Activated B cell treated with CpG ODN at 0.5 μM for 24 hours (primary cell): ENCODE measurements at places on chromosomes 13 and 19.

GRCh38 chr19:53007606-53008005, 6.1 kb upstream of the ERVV-1 start:
- DNase-seq = no peak

- no peak for DNase-seq
Observed at GRCh38 chr13:30091691-30092090, 215.7 kb downstream of the KATNAL1 start.

- DNase-seq = no peak
Observed at GRCh38 chr19:1472231-1473084, 6.6 kb downstream of the C19orf25 start.

DNA sequence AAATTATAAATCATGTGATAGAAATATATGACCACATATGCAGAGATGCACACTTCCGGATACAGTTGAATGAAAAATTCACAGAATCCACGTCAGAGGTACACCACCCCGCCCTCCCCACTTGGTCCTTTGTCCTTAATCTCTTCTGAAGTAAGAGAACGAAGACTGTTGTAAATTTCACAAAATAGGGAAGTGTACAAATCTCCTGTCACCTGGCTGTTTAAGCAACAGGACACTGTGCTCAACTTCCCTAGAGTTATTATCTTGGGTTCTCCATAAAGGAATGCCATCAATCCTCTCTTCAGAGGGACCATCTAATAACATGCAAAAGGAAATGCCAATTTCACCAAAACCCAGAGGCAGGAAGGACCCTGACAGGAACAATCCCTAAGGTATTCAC, 10.5 kb upstream of the CEACAM6 start:
- no peak for DNase-seq

DNA sequence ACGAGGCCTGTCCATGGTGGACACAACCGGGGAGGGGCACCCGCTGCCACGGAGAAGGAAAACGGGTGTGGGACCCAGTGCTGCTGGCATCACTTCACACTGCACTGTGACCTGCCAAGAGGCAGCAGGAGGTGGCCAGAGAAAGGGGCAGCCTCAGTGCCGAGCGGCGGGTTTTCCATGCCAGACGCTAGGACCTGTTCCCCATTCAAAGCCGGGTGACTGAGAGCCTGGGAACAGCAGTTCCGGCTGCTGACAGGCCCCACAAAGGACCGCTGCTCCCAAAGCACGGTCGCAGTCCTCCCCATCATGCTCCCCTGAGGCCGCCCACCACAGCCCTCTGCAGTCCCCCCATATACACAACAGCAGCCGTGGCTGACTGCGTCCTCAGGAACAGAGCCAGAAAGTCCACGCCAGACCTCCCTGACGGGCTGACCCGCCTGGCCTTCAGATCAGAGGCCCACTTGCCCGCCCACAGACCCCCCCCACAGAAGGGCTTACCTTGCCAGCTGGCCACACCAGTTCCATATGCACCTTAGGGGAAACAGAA, 5.4 kb downstream of the AKAP8 start:
- no peak for DNase-seq

DNA sequence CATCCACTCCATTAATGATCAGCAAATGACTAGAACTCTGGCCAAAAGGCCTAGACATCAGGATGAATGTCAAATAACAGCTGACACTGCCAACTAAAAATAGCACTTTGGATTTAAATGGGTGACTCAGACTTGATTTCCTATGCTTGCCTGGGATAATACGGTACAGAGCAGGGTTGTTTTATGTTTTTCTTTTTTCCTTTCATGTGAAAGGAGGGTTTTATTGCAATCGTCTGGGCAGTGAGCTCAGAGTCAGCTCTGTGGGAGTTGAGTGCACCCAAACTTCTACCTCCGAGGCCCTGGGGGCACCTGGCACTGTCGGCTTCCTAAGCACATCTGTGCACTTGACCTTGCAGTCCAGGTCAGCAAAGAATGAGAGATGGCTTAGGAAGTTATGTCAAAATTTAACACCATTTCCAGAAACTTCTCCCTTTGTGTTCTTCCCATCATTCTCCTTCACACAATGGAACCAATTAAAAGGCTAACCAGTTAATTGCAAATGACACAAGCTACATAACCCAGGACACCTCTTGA, 134.1 kb downstream of the LACC1 start:
- no peak for DNase-seq

DNA sequence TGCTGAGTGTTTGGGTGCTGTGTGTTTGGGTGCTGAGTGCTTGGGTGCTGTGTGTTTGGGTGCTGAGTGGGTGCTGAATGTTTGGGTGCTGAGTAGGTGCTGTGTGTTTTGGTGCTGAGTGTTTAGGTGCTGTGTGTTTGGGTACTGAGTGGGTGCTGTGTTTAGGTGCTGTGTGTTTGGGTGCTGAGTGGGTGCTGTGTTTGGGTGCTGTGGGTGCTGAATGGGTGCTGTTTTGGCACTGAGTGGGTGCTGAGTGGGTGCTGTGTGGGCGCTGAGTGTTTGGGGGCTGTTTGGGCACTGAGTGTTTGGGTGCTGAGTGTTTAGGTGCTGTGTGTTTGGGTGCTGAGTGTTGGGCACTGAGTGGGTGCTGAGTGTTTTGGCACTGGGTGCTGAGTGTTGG, 48.5 kb upstream of the F7 start:
- DNase-seq = no peak

- no peak for DNase-seq
Observed at GRCh38 chr13:73036566-73036965, 22.2 kb upstream of the KLF5 start.

DNA sequence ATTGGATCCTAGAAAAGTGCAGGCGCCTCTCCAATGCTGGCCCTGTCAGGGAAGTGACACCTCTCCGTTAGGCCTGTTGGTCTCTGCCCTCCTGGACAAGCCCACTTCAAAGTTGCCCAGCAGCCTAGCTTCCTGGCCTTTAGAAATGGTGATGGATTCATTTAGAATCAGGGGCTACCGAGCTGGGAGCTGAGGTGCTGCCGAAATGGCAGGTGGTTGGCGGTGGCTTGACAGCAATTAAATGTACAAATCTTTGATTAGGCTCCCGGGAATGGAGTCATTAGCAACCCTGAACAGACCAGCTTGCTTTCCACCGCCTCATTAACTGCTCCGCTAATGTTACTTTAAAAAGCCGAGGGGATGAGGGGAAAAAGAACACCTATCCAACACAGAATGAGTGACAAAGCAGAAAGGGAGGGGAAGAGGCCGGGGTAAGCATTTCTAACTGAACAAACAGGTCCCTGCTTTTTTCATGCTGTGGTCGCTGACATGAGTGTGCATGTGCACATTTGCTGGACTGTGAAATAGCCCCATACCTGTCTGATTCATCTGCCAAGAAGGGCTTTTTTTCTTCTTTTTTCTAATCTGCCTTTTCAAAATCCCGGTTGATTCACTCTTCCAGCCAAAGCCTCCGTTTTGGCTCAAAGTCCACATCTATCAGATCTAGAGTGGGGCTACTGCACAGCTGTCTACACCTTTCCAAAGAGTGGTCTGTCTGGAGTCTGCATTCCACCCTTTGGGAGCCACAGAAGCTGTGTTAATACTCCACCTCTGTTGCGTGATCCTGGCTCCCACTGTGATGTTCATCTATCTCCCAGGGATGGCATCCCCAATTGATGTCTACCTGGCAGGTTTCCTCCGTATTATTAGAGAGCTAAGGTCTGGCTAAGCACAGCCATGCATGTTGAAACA, 431.9 kb downstream of the COG6 start:
- no peak for DNase-seq

GRCh38 chr19:30441011-30441410, 68.8 kb downstream of the ZNF536 start:
- DNase-seq = no peak

DNA sequence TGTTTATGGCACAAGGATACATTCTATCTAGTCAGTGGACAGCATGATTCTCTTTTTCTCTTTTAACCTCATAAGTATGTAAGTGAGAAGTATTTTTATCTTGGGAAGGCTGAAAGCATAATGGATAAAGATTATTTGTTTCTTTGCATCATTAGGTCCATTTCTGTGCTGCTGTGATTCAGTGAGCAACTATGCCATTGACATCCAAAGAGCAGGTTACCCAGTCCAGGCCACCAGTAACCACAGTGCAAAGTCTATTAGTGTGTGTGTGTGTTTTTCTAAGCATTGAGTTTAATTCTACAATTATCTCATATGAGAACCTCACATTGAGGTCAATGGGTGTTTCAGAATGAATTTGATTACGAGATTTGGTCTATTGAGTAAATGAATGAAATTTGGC, 158.8 kb upstream of the DACH1 start:
- DNase-seq = no peak

GRCh38 chr13:41928323-41928722, 32.6 kb downstream of the VWA8 start:
- no peak for DNase-seq

DNA sequence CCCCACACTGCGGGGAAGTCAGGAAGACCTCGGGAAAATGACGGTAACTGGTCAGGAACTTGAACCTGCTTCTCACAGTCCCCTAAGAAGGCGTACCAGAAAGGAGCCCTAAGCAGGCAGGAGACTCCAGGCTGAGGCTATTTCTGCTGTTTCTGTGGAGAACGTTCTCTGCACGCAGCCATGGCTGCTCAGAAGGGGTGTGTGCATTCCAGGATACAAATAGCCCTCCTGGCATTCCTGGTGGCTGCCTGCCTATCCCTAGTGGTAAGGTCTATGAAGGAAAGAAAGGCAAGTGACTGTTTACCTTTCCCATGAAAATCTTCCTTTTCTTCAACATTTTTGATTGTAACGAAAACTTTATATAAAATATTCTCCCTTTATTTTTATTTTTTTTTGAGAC, 2.5 kb downstream of the SGCG start:
- no peak for DNase-seq

- no peak for DNase-seq
Observed at GRCh38 chr19:31049431-31049830, 299.8 kb downstream of the TSHZ3 start.

DNA sequence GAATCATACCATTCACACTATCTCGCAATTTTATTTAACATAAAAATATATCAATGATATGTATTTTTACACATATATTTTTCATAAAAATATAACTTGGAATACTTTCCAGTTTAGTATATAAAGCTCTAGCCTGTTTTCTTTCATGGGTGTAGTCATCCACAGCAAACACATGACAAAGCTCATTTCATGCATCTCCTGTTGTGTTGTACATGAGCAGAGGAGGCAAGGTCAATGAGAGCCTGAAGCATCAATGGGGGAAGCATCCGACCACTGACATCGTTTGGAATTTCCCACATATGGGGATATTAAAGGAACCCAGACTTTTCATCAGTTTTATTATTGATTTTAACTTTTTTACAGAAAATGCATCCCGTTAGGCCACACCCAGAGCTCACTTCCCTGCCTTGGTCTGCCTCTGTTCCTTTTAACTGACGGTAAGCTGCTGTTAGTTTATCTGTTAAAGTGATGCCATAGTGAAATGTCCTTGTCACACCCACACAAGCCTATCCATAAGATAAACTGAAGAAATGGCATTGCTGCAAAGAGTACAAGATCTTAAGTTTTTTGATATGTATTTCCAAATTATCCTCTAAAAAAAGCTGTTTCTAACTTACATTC, 44.0 kb downstream of the MIPEP start:
- DNase-seq = no peak

DNA sequence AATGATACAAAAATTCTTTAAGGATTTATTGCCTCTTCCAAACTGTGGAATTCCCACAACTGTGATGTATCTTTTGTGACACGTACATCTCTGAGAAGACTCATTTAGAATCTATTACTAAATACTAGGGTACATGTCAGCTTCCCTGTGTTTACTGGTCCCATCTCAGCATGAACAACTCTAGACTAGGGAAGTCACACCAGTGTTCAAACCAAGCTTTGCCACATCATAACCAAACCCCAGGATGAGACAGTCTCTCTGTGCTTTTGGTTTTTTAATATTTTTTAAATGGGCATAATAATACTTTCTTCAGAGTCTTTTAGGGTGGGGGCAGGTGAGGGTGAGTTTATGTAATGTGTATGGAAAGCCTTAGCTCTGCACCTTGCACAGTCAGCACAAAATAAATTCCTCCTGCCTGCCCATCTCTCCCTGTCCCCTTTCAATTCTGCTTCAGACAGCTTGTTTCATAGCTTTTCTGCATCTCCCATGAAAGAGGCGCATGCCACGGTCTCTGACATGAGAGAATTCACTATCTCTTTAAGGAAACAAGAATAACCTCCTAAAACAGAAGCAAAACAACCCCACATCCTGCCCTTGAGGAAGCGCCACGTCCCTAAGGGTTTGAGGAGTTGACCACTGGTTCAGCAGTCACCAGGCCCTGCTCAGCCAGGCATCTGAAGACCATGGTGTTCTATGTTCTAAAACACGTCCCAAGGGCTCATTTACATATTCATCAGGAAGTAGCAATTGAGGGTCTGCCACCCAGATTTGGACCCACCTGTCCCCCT, 174.5 kb downstream of the USP12 start:
- no peak for DNase-seq

GRCh38 chr19:57559008-57559403, 657 bp downstream of the ZNF550 start:
- no peak for DNase-seq

DNA sequence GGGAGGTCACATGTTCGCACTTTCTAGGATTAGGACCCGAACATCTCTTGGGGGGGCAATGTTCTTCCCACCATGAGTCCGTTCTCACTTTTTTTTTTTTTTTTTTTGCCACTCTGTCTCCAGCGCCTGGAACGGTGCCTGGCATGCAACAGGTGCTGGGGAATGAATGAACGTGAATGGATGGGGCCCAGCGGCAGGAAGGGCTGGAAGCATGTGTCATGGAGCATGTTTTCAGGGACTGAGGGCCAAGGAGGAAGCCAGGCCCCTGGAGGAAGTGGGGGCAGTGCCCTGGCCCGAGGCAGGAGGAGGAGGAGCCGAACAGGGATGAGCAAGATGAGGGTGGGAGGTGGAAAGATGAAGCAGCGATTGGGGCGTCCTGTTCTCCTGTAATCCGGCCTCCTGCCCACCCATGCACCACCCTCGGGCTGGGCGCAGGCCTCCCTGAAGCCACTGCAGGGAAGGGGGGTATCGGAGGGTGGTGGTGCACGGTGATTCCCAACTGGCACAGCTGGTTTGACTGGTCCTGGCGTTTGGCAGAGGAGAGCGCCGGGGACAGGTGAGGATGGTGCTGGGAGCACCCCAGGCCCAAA, 8.8 kb upstream of the SULT2B1 start:
- DNase-seq = no peak

DNA sequence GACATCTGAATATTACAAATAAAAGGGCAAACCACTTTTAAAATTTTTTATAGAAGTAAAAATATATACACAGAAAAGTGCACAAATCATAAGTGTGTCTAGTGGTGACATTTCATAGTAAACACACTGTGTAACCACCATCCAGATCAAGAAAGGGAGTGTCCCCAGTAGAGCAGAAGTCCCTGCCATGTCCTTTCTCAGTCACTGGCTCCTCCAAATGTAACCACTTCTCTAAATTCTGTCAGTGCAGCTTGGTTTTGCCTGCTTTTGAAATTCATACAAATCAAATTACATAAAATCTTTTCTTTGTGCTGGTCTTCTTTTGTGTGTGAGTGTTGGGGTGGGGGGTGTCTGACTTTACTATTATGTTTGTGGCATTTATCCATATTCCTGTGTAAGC, 116.5 kb downstream of the RBM26 start:
- DNase-seq = no peak

- DNase-seq = no peak
Observed at GRCh38 chr13:114121496-114122126, 10.8 kb downstream of the RASA3 start.
